A673 (cell line): ENCODE measurements at places on chromosomes 16 and 17. TPM values are rescaled to one million over a fixed set of nuclear protein-coding genes. Genes with fewer than 3 reads are reported as not detected.

The YPEL2 gene
- total RNA-seq = 0.60 and 0.96 TPM in 2 replicates

The LITAFD gene
- total RNA-seq = not detected in 2 replicates

The HSF5 gene
- total RNA-seq = 0.06 and 0.17 TPM in 2 replicates

The KRTAP9-8 gene
- not detected in 2 replicates for total RNA-seq

The IRX3 gene
- total RNA-seq = 22.7 and 22.9 TPM in 2 replicates
